ENCODE measurements at places on chromosomes 12 and 14.

DNA sequence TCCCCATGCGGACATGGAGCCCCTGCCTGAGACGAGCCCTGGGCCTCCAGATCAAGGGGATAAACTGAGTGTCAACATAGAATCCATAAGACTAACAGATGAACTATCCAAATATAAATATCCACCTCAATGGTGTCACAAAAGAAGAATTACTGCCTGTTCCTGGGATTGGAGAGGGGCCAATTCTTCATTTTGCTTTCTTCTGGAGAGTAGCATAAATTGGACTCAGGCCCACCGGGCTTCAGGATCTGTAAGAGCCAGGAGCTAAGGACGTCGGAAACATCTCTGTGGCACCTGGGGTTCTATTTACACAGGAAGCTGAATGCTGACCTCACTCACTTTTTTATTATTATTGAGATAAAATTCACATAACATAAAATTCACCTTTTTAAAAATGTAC lies 408.2 kb upstream of the CCDC196 start:
- no peak for DNase-seq
- no peaks in the 10 kb centered on the region for H3K27me3 ChIP-seq
- H3K36me3 ChIP-seq = no peaks in the 10 kb centered on the region
- no peak overlapping the region for H3K4me3 ChIP-seq
- no peaks in the 10 kb centered on the region for H3K4me1 ChIP-seq
- H3K27ac ChIP-seq = no peak overlapping the region

DNA sequence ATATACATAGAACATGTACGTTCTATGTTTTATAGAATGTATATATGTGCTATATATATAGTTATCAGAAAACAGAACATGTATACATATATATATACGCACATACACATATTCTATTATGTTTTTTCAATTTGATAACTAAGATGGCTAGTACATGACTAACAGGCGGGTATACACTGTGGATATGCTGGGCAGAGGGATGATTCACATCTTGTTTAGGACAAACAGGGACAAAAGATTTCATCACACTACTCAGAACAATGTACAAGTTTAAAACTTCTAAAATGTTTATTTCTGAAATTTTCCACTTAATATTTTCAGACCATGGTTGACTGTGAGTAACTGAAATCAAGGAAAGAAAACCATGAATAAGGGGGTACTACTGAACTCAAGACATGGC lies 17.4 kb downstream of the TIMELESS start:
- no peaks in the 10 kb centered on the region for H3K36me3 ChIP-seq
- H3K27ac ChIP-seq = no peak overlapping the region
- no peaks in the 10 kb centered on the region for H3K27me3 ChIP-seq
- no peak overlapping the region for H3K4me3 ChIP-seq

DNA sequence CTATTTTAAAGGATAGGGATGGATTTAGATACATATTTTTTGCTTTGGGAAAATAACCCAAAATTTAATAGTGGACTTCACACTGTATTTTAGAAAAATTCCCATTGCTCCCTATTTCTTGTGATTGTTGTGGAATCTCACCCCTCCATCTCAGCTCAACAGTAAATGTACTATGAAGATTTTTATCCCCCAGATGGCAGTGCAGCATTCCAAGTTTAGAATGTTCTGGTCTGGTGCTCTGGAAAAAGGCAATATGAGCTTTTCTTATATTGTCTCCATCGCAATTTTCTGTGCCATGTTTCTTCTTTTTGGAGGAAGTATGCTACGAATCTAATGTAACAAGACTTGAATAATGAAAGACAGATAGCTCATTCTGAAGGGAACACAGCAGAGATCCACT lies 471.7 kb upstream of the SYT1 start:
- H3K27me3 ChIP-seq = no peaks in the 10 kb centered on the region
- no peaks in the 10 kb centered on the region for H3K4me1 ChIP-seq
- no peak for DNase-seq
- H3K36me3 ChIP-seq = no peaks in the 10 kb centered on the region
- H3K27ac ChIP-seq = no peak overlapping the region
- H3K4me3 ChIP-seq = no peak overlapping the region

- H3K27me3 ChIP-seq = no peaks in the 10 kb centered on the region
- H3K4me3 ChIP-seq = no peak overlapping the region
- H3K36me3 ChIP-seq = no peaks in the 10 kb centered on the region
- H3K4me1 ChIP-seq = no peaks in the 10 kb centered on the region
Observed at GRCh38 chr12:79057540-79057939, 193.0 kb downstream of the SYT1 start.

- no peaks in the 10 kb centered on the region for H3K27me3 ChIP-seq
- H3K36me3 ChIP-seq = no peaks in the 10 kb centered on the region
- no peak for DNase-seq
- H3K4me3 ChIP-seq = no peak overlapping the region
- no peaks in the 10 kb centered on the region for H3K4me1 ChIP-seq
Observed at GRCh38 chr12:102851246-102851645, 65.8 kb downstream of the PAH start.

- no peaks in the 10 kb centered on the region for H3K36me3 ChIP-seq
- H3K4me3 ChIP-seq = no peak overlapping the region
- no peaks in the 10 kb centered on the region for H3K4me1 ChIP-seq
Observed at GRCh38 chr12:118603610-118604361, 227.4 kb downstream of the SUDS3 start.

DNA sequence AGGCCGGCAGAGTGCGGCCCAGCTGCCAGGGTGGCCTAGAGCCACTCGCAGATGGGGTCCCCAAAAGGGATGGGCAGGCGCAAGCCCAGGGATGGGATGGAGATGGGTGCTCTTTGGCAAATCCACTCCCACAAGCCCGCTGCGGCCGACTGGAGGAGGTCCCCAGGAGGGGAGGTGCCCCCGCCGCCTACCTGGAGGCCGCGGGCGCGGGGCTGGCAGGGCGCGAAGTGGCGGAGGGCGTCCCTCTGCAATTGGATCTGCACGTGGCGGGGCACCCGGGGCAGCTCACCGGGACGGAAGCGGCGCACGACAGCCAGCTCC lies 730 bp downstream of the PPP1R3E start:
- H3K27ac ChIP-seq = peak overlapping the region; percentile 100
- H3K4me1 ChIP-seq = peaks cover 33% of the 10 kb centered on the region
- H3K27me3 ChIP-seq = no peaks in the 10 kb centered on the region
- H3K4me3 ChIP-seq = peak overlapping the region; percentile 55

GRCh38 chr12:49783917-49784676 lies 42.7 kb downstream of the TMBIM6 start:
- no peak for DNase-seq
- H3K4me3 ChIP-seq = no peak overlapping the region
- H3K27me3 ChIP-seq = no peaks in the 10 kb centered on the region
- no peaks in the 10 kb centered on the region for H3K36me3 ChIP-seq
- no peaks in the 10 kb centered on the region for H3K4me1 ChIP-seq
- H3K27ac ChIP-seq = no peak overlapping the region

- H3K4me1 ChIP-seq = no peaks in the 10 kb centered on the region
- H3K27ac ChIP-seq = no peak overlapping the region
- H3K36me3 ChIP-seq = peaks cover 66% of the 10 kb centered on the region
- no peaks in the 10 kb centered on the region for H3K27me3 ChIP-seq
- H3K4me3 ChIP-seq = no peak overlapping the region
Observed at GRCh38 chr14:74064426-74064825, 19.8 kb downstream of the ALDH6A1 start.

GRCh38 chr12:19856389-19856788 lies 417.1 kb downstream of the AEBP2 start:
- no peaks in the 10 kb centered on the region for H3K27me3 ChIP-seq
- H3K4me3 ChIP-seq = no peak overlapping the region
- peak overlapping the region; percentile 67 for H3K27ac ChIP-seq
- DNase-seq = no peak

DNA sequence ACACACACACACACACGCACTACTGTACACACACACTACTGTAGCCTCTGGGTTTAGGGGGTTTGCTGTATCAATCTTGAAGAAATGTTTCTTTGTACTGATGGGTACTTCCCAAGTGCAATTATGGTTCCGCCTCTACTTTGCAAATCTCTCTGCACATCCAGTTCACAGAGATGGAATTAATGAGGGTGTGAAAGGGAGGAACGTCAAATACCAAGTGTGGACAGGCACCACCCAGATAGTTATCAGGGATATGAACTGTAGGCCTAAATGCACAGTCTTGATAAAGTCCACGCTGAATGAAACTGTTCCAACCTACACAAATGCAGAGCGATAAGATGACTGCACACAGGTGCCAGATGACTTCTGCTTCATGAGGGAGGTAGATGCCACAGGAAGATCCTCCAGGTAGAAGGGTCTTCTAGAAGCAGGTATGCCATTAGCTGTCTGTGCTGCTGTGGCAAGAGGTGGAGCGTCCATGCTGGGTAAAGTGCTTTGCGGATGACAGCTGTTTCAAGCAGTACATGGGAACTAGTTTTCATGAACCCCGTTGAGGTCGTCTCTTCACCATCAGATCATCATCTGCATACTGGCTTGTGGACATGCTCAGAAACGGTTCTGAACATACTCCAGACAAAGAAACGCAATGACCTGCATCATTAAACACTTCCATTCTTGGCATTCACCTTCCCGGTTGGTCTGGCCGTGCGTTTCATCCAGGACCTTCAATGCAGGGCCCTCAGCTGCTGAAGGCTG lies 314.3 kb upstream of the RTL1 start:
- no peak overlapping the region for H3K27ac ChIP-seq
- H3K27me3 ChIP-seq = no peaks in the 10 kb centered on the region
- no peaks in the 10 kb centered on the region for H3K4me1 ChIP-seq
- H3K36me3 ChIP-seq = no peaks in the 10 kb centered on the region

DNA sequence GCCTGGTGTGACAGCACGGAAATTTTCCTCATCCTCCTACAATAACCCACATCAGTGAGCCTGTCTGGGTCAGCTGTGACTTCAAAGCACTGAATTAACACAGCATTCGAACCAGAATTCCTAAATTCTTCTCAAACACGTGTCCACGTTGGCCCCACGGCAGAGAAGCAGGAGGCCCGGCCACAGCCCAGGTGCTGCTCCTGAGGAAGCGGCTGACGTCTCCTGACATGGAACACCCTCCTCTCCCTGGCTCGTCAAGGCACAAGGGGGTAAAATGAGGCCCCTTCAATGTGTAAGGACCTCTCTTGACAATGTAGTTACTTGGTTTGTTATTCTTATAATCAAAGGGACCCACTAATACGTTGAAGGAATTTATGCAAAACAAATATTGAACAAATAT lies 156.3 kb upstream of the GSC start:
- H3K4me1 ChIP-seq = no peaks in the 10 kb centered on the region
- no peaks in the 10 kb centered on the region for H3K27me3 ChIP-seq
- no peak for DNase-seq

GRCh38 chr14:75411214-75411540 lies 16.6 kb upstream of the JDP2 start:
- no peaks in the 10 kb centered on the region for H3K36me3 ChIP-seq
- H3K4me1 ChIP-seq = no peaks in the 10 kb centered on the region
- H3K27ac ChIP-seq = no peak overlapping the region
- H3K27me3 ChIP-seq = no peaks in the 10 kb centered on the region
- H3K4me3 ChIP-seq = no peak overlapping the region
- DNase-seq = no peak

- H3K4me1 ChIP-seq = peaks cover 4% of the 10 kb centered on the region
- no peaks in the 10 kb centered on the region for H3K36me3 ChIP-seq
- no peak overlapping the region for H3K4me3 ChIP-seq
- no peak overlapping the region for H3K27ac ChIP-seq
- H3K27me3 ChIP-seq = no peaks in the 10 kb centered on the region
Observed at GRCh38 chr12:121750507-121750955, 38.0 kb downstream of the TMEM120B start.

DNA sequence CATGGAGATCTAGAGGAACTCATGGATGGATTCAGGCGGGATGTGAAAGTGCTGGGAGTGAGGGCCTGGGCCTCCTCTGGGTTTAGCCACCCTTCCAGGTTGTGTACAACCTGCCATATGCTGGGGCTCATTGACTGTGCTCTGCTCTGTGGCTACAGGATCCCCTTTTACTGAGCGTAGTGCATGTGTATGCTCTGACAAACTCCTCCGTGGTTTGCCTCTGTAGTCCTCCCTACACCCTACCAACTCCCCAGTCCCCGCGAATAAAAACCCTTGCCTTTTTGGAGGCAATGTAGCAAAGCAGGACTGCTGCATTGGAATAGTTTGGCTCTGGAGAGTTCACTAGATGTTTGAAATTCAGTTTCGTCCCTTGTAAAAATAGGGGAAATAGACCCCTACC lies 17.4 kb downstream of the JDP2 start:
- H3K4me1 ChIP-seq = peaks cover 49% of the 10 kb centered on the region
- no peak overlapping the region for H3K4me3 ChIP-seq
- DNase-seq = no peak
- H3K36me3 ChIP-seq = no peaks in the 10 kb centered on the region

DNA sequence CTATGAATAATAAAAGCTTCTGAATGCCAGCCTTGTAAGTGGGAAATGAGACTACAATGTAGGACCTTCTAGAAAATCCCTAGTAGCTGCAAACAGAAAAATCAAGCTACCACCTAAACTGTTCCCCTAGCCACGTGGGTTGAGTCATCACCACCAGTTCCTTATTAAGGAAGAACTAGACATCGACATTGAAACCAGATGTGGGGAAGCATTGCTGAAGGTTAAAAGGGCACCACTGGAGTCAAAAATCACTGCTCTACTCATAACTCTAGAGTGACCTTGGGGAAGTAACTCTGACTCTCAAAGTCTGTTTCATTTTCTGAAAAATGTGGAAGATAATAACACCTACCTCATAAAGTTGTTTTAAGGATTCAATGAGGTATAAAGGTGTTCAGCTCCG lies 9.4 kb upstream of the CNIH1 start:
- no peak overlapping the region for H3K27ac ChIP-seq
- H3K4me1 ChIP-seq = peaks cover 5% of the 10 kb centered on the region
- no peak overlapping the region for H3K4me3 ChIP-seq
- no peak for DNase-seq
- no peaks in the 10 kb centered on the region for H3K27me3 ChIP-seq
- no peaks in the 10 kb centered on the region for H3K36me3 ChIP-seq

- H3K36me3 ChIP-seq = no peaks in the 10 kb centered on the region
- no peak for DNase-seq
Observed at GRCh38 chr12:16350682-16351081, 3.2 kb downstream of the MGST1 start.

GRCh38 chr12:53427905-53428594 lies 4.4 kb downstream of the AMHR2 start:
- no peaks in the 10 kb centered on the region for H3K27me3 ChIP-seq
- no peak overlapping the region for H3K27ac ChIP-seq
- no peaks in the 10 kb centered on the region for H3K36me3 ChIP-seq
- H3K4me3 ChIP-seq = no peak overlapping the region

GRCh38 chr12:18643681-18644080 lies 94.1 kb downstream of the PLCZ1 start:
- no peak for DNase-seq
- no peaks in the 10 kb centered on the region for H3K27me3 ChIP-seq
- H3K4me3 ChIP-seq = no peak overlapping the region
- no peaks in the 10 kb centered on the region for H3K4me1 ChIP-seq

DNA sequence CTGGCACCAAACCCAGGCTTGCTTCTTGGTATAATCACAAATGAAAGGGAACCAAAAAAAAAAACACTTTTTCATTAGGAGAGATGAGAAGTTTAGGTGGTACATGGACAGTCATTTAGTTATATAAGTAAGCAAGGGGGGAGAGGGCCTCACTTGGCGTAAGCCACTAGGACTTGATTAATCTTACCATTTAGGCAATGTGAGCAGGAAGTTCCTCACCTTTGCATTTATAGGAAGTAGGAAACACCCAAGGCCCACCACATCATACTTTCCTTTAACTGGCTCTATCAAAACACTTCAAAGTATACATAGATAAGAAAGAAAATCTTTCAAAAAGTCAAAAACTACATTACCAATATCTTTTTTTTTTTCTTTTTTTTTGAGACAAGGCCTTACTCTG lies 6.7 kb upstream of the RPS6KA5 start:
- DNase-seq = no peak
- no peaks in the 10 kb centered on the region for H3K27me3 ChIP-seq
- no peak overlapping the region for H3K27ac ChIP-seq
- H3K4me1 ChIP-seq = peaks cover 19% of the 10 kb centered on the region

- no peak overlapping the region for H3K27ac ChIP-seq
- H3K4me1 ChIP-seq = peaks cover 15% of the 10 kb centered on the region
- peaks cover 13% of the 10 kb centered on the region for H3K27me3 ChIP-seq
- no peak overlapping the region for H3K4me3 ChIP-seq
Observed at GRCh38 chr14:104143521-104144452, 5.4 kb downstream of the KIF26A start.

Measured in transverse colon (tissue), 4 donors.